Stimulated activated CD8-positive, alpha-beta memory T cell treated with anti-CD3 and anti-CD28 coated beads, Interleukin-15, amount 100 ng/mL, for 48 hours (primary cell): ENCODE measurements at places on chromosomes 6 and 20.

GRCh38 chr6:37524025-37524969, 24.6 kb upstream of the CCDC167 start:
- no peak for DNase-seq

DNA sequence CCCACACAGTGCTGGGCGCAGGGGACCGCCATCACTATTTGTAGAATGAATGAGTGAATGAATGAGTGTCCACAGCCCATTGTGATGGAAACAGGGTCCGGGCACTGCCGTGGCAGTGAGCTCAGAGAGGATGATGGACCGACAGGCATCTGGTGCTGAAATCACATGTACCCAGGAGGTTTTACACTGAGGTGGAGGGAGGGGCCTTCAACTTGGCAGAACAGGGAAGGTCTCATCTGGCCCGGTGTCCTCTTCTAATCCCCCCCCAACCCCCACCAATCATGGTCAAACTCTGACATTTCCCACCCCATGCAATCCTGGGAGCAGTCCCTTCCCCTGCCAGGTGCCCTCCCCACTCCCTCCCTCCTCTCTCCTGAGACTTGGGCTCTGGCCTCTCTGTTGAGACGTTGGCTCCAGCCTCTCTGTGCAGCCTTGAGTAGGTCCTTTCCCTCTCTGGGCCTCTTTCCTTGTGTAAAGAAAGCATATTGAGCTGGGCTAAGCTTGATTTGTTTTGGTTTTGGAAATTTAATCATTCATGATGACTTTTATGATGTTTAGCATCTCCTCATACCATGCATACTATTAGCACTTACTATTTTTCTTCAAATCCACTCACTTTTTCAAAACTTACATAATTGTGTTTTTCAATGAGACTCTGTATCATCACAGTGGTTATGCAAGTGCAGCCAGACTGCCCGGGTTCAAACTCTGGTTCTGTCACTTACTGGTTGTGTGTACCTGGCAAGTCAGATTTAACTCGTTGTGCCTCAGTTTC, 10.8 kb downstream of the KIAA1755 start:
- DNase-seq: no peak

DNA sequence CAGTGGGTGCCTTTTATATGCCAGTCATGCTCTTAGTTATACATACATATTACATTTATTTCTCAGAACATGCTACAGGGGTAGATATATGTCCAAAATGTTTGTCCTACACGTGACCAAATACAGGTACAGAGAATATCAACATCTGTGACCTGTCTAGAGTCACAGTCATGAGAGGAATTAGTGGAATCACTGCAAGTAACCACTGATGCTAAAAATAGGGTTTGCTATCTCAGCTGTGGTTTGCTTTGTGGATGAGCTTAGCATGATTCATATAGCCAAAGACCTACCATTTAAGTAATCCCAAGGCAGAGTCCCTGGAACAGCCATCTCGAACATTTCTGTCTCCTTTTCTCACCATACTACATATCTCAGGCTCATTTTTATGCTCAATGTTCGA, 32.3 kb downstream of the GSTA3 start:
- no peak for DNase-seq

- no peak for DNase-seq
Observed at GRCh38 chr20:47120346-47120936, 225.8 kb downstream of the EYA2 start.

GRCh38 chr6:42696526-42697267, 25.7 kb downstream of the PRPH2 start:
- no peak for DNase-seq
